Stimulated activated CD4-positive, alpha-beta T cell treated with anti-CD3 and anti-CD28 coated beads, Interleukin-2, amount 100 ng/mL, for 24 hours (primary cell): ENCODE measurements at places on chromosomes 1 and 21.

- DNase-seq = peak; percentile 35
These were observed 5.5 kb downstream of the RNF223 start for GRCh38 chr1:1068517-1069055.

GRCh38 chr1:56957931-56958330 is 7.9 kb downstream of the C8B start:
- no peak for DNase-seq

DNA sequence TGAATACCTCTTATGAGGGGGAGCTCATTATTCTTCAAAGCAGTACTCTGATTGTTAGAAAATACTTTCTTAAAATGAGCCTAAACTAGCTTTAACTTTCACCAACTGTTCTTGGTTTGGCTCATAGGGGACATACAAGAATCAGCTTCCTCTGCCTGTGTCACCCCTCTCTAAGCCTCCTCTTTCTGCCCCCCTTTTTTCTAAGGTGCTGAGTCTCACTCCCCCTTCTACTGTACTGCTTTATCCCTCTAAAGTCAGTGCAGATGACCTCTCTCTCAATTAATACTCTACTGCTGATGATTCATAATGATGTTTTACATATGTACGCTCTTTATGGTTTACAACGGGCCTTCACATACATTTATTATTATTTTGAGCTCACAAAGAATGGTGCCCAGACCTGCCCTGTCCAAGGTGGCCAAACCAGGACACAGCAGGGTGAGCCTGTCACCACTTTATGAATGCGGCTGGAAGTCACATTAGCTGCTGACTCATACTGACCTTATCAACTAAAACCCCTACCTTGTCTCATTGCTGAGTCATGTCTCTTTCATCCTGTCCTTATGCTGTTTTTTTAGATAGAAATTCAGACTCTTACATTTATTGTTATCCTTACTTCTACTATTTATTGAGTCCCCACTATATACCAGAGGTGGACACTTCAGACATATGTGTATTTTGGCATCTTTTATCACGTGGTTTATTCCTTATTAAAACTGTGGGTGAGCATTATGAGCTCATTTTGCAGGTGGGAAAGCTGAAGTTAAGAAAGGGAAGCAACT is 126.9 kb downstream of the RNF220 start:
- DNase-seq = no peak

DNA sequence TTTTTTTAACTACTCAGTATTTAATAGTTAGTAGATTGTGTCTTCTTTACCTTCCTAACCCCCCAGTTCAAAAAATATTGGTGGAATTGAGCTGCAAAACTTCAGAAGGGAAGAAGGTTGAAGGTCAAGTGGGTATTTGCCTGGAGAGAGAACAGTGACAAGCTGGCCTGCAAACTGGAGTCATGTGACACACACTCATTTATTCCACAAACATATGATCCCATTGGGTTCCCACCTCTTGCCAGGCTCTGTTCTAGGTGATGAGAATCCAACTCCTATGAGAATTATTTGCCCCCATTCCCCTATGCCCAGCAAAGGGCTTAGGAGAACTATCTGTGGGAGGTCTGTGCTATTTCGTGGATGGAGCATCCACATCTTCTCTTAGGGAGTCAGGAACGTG is 3.5 kb upstream of the PEF1 start:
- DNase-seq = no peak

GRCh38 chr1:109315288-109315687 is 8.5 kb upstream of the MYBPHL start:
- DNase-seq = no peak

- DNase-seq = no peak
These were observed 86.8 kb downstream of the LRRC8C start for GRCh38 chr1:89719502-89720306.

DNA sequence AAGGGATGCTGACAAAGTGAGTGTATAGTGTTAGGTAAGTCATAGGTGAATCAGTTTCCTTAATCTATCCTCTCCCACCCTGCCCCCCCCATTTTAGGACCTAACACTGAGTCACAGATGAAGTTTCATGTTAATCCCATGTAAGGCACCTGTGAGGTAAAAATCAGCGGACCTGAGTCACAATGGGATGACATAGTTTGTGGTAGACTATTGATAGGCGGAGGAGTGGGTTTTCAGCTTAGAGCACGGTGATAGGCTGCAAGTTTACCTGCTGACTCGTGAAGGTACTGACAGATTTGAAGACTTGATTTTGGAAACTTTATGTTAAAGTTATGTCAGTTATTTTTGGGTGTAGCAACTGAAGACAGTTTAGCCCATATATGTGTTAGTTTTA is 1.7 kb downstream of the TOR1AIP1 start:
- peak; percentile 47 for DNase-seq

DNA sequence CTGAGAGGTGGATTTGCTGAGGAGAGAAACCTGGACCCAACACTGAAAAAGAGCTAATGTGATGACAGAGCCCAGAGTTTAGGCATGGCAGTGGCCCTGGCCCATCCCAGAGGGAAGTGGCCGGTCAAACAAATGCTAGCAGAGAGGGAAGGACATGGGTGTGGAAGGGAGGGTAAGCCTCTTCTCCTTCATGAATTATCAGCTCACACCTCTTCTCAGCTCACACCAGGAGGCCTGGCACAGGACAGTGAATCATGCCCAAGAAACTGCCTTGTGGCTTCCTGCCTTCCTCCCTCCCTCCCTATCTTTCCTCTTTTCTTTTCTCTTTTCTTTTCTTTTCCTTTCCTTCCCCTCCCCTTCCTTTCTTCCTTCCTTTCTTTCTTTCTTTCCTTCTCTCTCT is 1.3 kb upstream of the SPRR3 start:
- no peak for DNase-seq

- DNase-seq = no peak
These were observed 57.6 kb downstream of the NENF start for GRCh38 chr1:212490276-212490675.
